Activated B cell treated with CpG ODN at 0.5 μM for 24 hours (primary cell): ENCODE measurements at places on chromosomes 16 and 17. TPM values are rescaled to one million over a fixed set of nuclear protein-coding genes. Genes with fewer than 3 reads are reported as not detected.

GRCh38 chr16:50743581-50744225 lies 1.8 kb downstream of the CYLD start:
- DNase-seq, result no peak

DNA sequence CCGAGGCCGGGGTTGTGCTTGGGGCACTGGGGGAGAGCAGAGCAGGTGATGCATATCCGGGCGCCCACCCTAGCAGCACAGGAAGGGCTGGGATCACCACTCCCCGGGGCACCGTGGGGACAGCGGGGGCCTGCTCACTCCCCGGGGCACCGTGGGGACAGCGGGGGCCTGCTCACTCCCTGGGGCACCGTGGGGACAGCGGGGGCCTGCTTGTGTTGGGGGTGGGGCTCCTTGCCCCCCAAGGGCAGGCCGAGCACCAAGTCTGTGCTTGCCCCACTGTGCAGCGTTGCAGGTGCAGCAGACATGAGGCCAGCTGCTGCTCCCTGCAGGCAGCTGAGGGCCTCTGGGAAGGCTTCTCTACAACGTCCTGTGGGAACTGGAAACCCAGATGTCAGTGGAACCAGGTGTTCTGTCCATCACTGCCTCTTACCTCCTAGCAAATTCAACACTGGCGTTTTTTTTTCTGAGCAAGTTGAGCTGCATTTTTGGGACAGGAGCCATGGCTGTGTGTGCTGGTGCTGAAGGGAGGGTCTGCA lies 25.0 kb upstream of the ZNF750 start:
- DNase-seq, result no peak

DNA sequence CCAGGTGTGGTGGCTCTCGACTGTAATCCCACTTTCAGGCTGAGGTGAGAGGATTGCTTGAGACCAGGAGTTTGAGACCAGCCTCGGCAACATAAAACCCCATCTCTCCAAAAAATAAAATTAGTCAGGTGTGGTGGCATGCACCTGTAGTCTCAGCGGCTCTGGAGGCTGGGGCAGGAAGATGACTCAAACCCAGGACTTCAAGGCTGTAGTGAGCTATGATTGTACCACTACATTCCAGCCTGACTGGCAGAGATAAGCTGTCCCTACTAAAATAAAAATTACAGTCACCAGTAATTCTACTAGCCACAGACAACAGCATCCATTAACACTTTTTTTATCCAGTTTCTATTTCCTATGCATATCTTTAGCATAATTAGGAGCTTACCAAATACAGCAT lies 176.3 kb downstream of the CPPED1 start:
- no peak for DNase-seq

CYBC1 gene
- total RNA-seq, result 405 and 501 TPM in 2 replicates

GP1BA gene
- total RNA-seq, result not detected in 2 replicates

CCL17 gene
- total RNA-seq, result 6.7 and 7.0 TPM in 2 replicates
